ENCODE measurements at places on chromosomes 6 and 20.

DNA sequence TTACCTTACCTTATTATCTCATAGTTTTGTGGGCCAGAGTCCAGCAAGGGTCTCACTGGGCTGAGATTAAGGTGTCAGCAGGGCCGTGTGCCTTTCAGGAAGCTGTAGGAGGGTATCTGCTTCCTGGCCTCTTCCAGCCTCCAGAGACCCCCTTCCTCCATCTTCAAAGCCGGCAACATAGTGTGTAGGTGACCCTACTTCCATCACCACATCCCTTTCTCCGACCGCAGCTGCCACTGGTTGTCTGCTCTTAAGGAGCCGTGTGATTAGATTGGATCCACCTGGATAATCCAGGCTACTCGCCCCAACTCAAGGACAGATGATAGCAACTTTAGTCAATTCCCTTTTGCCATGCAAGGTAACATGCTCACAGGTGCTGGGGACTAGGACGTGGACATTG is 91.2 kb downstream of the JPH2 start:
- DNase-seq = no peak

DNA sequence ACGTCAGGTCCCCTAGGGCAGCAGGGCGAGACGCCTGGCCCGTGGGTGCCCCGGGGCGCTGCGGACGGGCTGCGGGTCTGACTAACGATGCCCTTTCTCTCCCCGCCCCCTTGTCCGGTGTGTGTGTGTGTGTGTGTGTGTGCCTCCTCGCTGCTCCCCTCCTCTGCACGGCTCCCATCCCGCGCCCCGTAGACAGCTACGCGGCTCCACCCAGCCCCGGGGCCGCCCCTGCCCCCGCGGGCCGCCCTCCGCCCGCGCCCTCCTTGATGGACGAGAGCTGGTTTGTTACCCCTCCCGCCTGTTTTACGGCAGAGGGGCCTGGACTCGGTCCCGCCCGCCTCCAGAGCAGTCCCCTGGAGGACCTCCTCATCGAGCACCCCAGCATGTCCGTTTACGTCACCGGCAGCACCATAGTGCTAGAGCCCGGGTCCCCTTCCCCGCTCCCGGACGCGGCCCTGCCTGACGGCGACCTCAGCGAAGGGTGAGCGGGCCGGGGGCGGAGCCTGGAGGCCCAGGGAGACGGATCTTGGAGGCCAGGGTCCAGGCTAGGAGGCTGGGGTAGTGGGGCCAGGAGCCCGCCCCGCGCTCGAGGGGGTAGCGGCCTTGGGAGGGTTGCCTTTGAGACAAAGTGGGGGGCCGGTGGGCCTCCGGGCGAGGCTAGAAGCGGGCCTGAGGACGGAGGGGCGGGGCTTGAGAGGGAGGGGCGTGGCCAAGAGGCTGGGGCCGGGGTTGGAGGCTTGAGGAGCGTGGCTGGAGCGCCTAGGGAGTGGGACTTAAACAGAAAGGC is 5.1 kb downstream of the TP53INP2 start:
- DNase-seq = peak; percentile 77

DNA sequence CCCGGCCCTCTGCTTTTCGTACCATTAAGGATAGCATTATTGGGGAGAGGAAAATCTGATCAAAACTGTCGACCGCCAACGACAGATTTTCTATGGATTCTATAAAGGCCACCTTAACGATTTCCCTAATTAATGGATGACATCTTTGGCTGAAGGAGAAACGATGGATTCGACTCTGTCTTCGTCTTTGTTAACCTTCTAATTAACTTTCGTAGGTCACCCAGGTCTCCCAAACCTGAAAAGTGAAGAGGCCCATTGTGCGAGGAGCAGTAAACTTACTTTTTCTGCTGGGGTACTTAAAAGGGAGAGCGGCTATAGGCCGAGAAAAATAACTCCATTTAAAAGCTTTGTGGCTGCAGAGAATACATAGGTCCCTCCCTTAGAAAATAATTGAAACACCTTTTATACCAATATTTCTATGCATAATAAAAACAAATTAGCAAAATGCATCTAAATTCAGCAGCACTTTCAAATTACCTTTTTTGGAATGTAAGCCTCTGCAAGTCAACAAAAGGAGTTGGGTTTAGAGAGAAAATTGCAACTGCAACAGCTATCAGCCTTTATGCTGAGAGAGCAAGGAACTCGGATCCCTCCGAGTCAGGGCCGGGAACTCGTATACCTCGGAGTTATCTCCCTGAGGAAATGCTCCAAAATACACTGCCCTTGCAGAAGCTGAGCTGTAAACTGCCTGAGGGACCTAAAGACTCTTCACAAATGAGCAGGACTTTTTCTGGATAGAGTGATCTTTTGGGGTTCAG is 31.4 kb upstream of the NR2E1 start:
- DNase-seq = no peak

GRCh38 chr20:63085151-63085861 is 78.5 kb upstream of the BHLHE23 start:
- DNase-seq = no peak

DNA sequence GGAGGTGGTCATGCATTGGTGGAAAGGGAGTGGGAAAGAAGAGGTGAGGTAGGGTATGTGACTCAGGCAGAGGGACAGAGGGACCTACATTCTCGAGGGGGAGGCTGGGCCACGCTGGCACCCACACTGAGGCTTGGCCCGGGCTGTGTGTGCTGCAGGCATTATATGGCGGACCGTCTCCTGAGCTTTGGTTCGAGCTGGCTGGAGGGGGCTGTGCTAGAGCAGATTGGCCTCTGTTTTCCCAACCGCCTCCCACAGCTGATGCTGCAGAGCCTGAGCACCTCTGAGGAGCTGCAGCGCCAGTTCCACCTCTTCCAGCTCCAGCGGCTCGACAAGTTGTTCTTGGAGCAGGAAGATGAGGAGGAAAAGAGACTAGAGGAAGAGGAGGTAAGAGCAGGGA is 23.4 kb downstream of the DNPH1 start:
- no peak for DNase-seq

DNA sequence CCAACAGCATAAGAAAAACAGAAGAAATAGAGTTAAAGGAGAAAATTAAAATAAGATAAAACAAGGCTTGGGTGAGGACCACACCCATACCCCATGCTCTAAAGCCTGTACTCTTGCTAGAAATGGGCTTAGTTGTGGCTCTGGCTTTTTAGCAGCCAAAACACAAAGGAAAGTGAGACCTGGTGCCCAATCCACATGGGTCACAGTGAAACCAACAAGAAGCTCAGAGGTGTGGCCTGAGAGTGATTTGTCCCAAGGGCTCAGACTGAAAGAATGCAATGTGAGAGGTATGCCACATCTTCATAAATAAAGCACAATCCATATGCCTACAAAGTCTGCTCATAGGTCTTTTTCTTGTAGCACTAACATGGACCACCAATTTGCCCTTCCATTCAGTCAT is 21.1 kb downstream of the HM13 start:
- DNase-seq = no peak

DNA sequence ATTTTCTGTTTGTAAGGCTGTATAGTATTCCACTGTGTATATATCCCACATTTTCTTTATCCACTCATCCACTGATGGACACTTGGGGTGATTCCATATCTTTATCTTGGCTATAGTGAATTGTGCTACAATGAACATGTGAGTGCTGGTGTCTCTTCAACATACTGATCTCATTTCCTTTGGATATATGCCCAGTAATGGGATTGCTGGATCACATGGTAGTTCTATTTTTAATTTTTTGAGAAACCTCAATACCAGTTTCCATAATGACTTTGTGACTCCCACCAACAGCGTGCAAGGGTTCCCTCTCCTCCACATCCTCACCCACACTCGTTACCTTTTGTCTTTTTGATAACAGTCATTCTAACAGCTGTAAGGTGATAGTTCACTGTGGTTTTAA is 166.0 kb downstream of the ARHGAP18 start:
- no peak for DNase-seq

DNA sequence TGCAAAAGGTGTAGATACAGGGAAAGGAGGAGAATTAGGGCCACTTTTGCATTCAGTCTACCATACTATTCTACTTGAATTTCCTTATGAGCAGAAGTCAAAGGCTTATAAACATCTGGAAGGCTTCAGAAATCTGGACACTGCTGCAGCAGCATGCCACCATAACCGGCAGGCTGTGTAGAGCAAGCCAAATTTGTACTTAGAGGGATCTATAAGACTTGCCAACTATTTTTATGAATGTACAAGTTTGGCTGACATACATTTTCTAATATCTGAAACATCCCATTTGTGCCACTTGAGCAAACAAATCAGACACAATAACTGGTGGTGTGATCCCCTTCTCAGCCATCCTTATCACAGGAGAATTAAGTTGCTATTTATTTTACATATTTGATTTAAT is 14.0 kb upstream of the PLCB1 start:
- no peak for DNase-seq

GRCh38 chr6:85674604-85675003 is 31.9 kb upstream of the SYNCRIP start:
- DNase-seq = no peak

DNA sequence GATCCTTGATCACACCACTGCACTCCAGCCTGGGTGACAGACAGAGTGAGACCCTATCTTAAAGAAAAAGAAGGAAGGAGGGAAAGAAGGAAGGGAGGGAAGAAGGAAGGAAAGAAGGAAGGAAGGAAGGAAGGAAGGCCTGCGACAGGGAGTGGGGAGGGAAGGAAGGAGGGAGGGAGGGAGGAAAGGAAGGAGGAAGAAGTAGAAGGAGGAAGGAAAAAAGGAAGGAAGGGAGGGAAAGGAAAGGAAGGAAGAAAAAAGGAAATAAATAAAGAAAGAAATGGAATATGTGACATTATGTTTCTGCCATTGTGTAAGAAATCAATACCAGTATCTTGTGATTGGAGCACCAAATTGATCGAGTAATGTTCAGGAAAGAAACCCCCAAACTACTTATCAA is 16.2 kb downstream of the PHACTR2 start:
- no peak for DNase-seq

GRCh38 chr6:131255434-131255833 is 120.2 kb downstream of the AKAP7 start:
- no peak for DNase-seq

GRCh38 chr20:45450097-45450818 is 19.3 kb upstream of the WFDC2 start:
- DNase-seq = peak; percentile 42

DNA sequence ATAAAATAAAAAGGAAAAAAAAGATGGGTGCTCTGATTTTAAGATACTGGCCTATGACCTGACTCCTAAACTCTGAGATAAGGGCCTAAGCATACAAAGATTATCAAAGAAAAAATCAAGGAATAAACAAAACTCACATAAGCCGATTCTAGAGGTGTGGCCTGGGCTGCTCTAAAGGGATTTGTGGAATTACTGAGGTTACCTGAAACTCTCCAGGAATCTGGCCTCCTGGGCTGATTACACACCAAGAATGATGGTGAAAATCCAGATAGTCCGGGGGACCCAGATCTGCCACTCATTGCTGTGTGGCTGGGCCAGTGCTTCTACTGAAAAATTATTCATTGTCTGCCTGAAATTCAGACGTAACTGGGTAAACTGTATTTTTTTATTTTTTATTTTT is 122.7 kb upstream of the RNF24 start:
- DNase-seq = no peak

DNA sequence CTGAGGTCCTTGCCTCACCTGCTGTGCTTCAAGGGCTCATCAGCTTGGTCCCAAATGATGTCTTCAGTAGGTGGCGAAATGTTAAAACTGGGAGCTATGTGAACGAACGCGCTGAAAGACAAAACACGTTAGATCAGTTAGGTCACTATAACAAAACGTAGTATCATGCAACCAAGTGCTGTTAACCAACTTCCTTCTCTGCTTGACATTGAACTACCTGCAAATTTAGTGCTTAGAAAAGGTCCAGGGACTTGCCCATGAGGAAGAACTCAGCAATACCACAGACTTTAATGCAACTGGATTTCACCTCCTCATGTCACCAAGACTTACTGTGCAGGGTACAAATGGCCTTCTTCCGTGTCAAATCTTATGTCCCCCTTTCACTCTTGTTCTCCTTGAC is 24.8 kb downstream of the BACH2 start:
- DNase-seq = no peak

DNA sequence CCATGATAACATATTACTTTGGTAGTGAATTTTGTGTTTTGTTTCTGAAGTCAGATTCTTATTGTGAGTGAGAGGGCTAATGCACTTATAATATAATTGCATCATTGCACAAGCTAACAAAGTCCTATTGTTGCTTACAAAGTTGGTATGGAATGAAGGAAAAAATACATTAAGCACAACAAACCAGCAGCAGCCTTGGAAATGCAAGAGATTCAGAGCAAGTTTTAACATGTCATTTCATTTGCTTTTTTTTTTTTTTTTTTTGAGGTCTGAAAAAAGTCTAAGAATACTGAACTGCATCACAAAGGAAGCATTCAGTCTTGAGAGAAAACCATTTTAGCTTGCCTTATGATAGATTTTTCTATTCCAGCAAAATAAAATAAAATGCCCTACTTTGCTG is 57.6 kb downstream of the PLCB4 start:
- DNase-seq = no peak

DNA sequence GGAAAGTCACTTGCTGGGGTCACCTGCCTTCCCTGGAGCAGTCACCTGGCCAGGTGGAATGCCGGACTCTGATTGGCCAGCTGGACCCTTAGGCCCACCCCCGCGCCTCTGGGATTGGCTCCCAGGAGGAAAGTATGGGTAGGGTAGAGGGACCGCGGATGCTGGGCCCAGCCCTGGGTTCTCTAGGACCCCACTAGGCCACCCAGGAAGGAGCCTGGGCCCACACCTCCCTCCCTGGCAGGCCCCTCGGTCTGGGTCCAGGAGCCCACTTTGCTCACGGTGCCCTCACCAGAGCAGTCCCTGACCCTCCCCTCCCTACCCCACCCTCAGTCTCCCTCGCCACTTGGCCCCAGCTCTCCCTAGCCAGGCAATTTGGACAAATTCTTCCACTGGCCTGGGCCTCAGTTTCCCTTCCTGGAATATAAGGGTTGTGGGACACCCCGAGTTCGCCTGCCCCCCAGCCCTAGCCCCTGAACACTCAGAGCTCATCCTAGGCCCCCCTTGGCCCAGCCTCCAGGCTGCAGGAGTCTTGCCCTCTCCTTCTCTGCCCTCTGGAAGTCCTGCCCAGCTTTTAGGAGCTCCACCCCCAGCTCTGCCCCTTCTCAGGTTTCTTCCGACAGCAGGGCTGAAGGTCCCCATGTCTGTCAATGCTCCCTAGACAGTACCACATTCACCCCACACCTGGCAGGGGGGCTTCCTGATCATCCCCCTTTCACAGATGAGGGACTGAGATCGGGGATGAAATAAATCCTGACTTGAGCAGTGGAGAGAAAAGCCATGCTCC is 299.6 kb downstream of the TAF4 start:
- no peak for DNase-seq
